Effector memory CD4-positive, alpha-beta T cell (primary cell): ENCODE measurements at places on chromosomes 3 and 15.

DNA sequence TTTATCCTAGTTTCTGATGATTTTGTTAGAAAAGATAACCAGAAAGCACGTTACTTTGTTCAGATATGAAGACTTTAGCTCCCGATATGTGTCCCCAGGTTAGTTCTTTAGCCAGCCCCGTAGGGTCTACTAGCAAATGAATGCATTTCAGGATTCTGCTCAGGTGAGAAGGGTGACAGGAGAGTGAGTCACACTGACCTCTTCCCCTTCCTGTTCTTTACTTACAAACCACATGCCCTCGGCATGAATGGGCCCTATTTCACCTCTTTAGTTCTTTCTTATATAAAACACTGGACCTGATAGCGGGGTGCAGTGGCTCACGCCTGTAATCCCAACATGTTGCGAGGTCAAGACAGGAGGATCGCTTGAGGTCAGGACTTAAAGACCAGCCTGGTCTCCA, 98.4 kb downstream of the SLC49A4 start:
- no peak for DNase-seq

DNA sequence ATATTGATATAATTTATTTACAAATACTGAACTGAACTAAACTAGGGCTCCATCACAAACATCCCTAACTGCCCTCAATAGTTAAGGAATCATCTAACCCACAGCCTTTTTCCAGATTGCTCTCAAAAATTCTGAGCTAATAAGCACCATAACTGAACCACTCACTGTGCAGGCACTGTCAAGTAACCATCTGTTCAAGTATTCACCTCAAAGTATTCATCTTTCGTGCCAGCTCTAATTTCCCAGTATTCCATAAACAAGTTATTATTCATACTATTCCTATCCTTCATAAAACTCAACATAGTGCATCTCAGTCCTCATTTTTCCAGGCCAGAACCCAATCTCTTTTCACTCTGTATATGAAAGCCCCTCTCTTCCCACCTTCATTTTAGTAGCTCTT, 41.1 kb downstream of the THBS1 start:
- DNase-seq: no peak

DNA sequence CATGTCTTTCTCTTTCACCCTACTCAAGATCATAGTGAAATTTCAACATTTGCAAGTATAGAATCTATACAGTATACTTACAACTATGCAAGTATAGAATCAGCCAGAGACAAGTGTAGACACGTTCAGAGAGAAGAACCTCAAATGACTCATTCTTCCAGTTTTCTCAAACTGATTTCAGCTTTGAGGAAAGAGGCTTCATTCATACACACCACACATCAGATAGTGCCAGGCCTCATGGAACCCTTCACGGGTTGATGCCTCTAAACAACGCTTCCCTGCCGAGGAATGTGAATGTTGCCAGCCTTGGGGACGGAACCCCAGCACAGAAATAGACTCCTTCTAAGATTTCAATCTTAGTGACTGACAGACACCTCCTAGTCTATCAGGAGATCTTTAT, 135.7 kb downstream of the FOXP1 start:
- DNase-seq: no peak

DNA sequence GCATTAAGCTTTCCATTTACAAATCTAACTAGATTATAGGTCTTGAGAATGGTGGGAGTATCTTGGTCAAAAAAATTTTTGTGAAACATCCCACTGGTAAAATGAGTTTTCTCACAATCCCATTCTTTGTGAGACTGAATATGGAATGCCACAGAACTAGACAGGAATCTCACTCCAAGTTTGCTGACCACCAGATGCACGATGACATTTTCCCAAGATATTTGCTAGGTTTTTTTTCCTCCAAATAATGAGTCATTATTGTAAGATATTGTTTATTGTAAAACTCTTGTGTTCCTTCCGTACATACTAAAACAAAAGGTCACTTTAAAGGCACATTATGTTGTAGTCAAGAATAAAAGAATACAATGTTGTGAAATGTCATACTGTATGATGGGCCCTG, 53.9 kb downstream of the COPS2 start:
- no peak for DNase-seq

GRCh38 chr15:28993051-28993719, 107.4 kb downstream of the APBA2 start:
- no peak for DNase-seq

- no peak for DNase-seq
Observed at GRCh38 chr3:153210660-153211059, 48.6 kb downstream of the RAP2B start.

DNA sequence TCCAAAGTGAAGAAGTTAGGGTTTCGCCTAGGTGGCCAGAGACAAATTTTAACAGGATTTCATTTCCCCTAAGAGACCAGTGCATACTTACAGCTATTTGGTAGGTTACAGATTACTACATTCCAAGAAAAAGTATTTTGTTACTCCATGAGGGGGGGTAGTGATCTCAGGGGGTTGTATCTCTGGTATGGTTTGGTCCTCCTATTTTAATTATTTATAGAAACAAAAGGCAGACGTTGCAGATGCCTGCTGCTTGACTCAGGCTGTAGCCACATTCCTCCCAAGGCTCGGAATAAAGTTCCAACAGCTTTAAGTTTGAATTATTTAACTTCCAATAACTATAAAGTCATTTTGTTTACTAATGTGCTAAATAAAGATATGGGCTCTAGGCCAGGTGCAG, 1.3 kb upstream of the TRIM59 start:
- DNase-seq: no peak

- no peak for DNase-seq
Observed at GRCh38 chr15:96353930-96354730, 23.6 kb downstream of the NR2F2 start.

DNA sequence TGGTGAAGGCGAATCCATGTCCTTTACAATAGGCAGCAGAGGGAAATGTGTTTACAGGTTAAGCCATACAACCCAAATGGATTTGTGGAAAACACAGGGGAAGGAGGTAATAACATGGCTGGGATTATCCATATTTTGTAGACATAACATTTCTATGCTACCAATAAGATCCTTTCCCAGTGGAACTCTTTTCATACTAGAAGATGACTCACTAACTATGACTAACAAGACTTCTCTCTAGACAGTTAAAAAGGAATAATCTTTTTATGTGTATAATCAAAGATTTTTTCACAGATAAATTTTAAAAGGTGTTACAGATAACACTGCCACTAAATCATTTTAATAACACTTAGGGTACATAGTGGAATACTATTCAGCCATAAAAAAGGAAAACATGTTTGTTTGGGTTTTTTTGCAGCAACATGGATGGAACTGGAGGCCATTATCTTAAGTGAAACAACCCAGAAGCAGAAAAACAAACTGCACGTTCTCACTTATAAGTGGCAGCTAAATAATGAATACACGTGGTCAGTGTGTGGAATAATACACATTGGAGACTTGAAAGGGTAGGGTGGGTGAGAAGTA, 39.6 kb downstream of the VPS13C start:
- no peak for DNase-seq

DNA sequence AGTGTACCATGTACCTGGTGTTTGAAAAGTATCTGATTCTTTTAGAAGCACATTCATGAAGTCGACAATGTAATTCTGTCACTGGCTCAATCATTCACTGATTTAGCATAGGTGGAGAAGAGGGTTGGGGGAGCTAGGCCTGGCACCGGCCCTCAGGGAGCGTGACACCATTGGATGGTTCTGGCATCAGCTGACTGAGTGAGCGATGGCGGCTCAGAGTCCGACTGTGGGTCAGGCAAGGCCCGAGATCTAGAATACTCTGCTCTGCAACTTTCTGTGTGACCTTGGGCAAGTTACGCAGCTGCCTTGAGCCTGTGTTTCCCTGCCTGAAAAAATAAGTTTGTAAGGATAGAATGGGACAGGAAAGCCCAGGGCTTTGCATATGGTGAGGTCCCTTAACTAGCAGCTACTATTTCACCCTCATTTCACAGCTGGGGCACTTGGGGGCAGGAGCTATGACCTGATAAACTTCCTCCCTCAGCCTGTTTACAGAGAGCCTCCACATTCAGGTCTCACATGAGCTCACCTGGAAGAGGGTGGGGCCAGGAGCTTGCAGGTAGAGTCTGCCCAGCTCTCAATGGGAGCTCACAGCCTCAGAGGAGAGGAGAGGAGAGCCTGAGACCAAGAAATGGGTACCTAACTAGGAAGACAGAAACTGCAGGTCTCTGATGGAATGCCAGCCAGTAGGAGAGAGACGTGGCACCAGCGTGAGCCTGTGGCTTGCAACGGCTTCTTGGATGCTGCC, 153.7 kb upstream of the TLE3 start:
- DNase-seq: no peak

DNA sequence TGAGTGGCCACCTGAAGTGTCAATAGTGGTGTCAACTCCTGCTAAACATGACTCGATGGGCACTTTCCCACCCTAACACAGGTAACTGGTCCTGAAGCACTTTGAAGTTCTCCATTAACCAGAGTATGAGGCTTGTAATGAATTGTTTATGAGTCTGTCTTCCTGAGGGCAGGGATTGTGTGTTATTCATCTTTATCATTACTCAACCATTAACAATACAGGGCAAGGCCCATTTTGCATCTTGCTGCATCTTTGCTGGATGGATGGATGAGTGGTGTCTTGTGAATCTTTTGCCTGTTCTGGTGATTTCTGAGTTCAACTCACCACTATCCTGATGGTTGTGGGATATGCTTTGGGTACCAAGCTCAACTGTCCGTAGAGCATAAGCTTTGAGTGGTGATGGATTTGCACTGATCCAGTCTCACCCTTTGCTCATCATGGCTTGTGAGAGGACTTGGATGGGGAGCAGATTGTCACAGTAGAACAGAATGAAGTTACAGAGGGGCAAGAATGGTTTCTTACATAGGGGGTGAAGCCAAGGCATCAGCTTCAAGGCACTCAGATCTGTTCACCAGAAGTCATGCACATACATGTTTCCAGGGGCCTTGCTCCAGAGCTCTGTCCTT, 22.3 kb upstream of the EPB42 start:
- DNase-seq: no peak

DNA sequence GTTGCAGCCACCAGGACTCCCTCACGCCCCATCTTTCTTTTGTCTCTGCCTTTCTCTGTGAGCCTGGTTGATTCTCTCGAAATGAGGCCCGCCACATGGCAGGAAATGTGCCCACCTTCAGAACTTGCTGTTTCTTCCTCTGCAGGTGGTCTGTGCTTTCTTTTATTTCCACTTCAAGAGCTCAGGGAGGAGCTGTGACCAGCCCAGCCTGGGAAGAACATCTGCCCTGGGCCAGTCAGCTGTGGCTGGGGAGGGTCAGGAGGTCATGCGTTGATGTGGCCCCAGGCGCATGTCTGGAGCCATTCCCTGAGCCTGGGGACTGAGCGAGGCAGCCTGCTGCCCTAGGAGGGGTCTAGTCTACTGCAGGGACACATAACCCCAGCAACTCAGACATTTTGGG, 8.0 kb downstream of the FBLN2 start:
- no peak for DNase-seq

- no peak for DNase-seq
Observed at GRCh38 chr15:70584838-70585706, 178.3 kb downstream of the UACA start.

DNA sequence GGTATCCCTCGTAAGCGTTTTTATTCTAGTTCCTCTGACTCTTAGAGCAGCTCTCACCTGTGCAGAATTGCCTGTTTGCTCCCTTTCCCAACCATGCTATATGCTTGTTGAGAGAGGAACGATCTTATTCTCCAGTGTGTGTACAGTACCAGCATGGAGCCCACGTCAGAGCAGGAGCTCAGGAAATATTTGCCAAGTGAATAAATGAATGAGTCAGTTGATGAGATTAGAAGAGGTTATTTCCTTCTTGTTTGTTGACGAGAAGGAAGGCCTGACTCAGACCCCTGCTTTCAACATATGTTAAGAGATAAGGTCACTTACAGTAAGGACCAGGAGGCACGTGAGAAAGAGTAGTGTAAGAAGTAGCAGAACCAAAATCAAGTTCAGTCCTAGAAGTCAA, 106.3 kb upstream of the ABHD17C start:
- DNase-seq: no peak

- no peak for DNase-seq
Observed at GRCh38 chr3:17626395-17626794, 116.0 kb downstream of the TBC1D5 start.

- no peak for DNase-seq
Observed at GRCh38 chr15:43792761-43793476, 799 bp downstream of the SERF2 start.

GRCh38 chr3:25592510-25592968, 72.2 kb downstream of the TOP2B start:
- DNase-seq: no peak

- no peak for DNase-seq
Observed at GRCh38 chr3:127693336-127693843, 20.6 kb downstream of the ABTB1 start.

DNA sequence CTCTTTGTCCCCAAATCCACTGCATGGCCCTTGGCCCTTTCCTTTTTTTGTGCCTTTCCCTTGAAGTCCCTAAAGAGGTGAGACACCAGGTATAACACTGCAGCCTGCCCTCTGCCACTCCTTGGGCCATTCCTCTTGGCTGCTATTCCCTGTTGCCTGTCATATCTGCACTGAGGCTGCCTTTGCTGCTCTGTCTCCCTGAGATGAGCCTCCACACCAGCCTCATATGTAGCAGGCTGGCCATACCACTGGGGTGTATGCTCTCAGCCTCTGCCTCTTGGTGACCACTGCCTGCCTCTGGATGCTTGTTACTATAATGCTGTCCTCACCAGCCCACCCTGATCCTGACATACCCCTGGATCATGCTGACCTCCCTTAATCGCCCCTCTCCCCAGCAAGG, 252.0 kb downstream of the CLSTN2 start:
- no peak for DNase-seq

GRCh38 chr3:132418916-132419315, 1.6 kb downstream of the DNAJC13 start:
- no peak for DNase-seq

DNA sequence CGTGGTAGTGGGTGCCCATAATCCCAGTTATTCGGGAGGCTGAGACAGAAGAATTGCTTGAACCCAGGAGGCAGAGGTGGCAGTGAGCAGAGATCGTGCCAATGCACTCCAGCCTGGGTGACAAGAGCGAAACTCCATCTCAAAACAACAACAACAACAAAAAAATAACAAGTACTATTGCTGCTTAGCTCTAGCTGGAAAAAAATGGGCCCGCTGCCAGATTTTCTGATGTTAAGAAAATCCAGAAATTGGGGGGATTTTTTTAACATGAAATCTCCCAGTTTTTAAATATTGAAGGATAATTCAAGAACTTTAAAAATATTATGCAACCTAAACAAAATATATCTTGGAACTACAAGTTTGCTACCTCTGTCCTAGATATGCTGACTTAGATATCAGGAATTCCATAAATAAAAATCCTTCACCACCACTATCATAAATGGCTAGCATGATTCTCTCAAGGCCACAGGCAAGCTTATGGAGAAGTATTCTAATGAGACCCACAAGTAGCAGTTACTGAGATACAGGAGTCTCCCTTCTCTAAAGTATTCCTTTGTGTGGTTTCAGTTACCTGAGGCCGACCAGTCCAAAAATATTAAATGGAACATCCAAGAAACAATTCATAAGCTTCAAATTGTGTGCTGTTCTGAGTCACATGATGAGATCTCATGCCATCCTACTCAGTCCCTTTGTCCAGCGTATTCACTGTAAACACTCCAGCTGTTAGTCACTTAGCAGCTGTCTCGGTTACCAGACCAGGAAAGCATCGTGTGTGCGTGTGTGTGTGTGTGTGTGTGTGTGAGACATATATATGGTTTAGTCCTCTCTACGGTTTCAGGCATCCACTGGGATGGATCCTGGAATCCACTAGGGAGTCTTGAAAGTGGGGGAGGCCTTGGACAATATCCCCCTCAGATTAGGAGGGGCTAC, 277.2 kb downstream of the TBL1XR1 start:
- DNase-seq: no peak
